Adrenal gland (tissue), 19 donors: ENCODE measurements at places on chromosomes 7 and 10.

GRCh38 chr7:107115762-107116540 lies 52.9 kb upstream of the HBP1 start:
- no peak for DNase-seq

DNA sequence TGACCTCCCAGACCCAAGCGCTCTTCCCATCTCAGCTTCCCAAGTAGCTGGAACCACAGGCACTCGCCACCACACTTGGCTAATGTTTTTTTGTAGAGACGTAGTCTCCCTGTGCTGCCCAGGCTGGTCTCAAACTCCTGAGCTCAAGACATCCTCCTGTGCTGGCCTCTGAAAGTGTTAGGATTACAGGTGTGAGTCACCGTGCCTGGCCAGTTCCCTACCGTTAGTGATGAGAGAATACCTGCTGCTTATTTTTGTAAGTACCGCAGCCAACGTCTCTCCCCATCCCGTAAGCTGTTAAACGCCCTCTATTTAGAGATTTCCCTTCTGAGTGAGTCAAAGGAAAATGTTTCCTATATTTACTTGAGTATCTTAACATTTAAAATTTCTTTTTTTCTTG lies 38.5 kb upstream of the PDLIM1 start:
- no peak for DNase-seq

GRCh38 chr10:70662362-70663220 lies 9.7 kb upstream of the ADAMTS14 start:
- no peak for DNase-seq

- DNase-seq, result no peak
Measured at GRCh38 chr10:5806745-5807144, 6.5 kb downstream of the GDI2 start.

GRCh38 chr7:149495785-149496641 lies 1.6 kb downstream of the ZNF746 start:
- DNase-seq, result peak; percentile 89

GRCh38 chr7:139108266-139109187 lies 993 bp downstream of the ZC3HAV1 start:
- DNase-seq, result peak; percentile 46

DNA sequence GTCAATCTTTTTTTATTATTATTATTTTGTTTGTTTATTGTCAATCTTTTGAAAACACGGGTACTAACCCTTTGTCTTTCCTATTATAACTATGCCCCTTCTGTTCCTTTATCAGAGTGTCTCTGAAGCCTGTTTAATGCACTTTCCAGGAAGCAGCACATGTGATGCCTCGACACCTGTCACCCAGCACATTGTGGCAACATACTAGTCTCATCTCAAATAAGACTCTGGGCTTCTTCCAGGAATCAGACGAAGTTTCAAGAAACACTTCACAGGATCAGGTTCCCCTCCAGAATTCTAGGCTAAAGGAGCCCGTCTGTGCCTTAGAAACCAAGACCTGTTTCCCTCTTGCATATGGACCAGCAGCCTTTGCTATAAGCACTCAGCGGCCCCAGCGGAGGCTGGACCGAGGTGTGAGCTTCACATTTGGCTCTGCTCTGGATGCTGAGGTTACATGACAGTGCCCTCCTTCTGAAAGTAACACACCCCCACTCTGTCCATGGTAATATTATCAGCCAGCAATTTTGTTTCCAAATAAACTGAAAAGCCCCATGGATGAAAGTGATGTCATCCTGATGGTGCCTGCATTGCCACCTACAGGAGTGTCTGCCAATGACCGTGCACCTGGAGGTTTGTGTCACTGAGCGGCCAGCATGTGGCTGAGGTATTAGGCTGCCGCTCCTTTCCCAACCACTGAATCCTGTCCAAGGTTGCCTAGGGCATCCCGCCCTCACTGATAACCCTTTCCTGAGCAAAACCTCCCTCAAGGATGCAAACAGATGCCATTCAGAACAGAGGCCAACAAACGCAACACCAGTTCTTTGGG lies 38.1 kb downstream of the MKI67 start:
- no peak for DNase-seq

DNA sequence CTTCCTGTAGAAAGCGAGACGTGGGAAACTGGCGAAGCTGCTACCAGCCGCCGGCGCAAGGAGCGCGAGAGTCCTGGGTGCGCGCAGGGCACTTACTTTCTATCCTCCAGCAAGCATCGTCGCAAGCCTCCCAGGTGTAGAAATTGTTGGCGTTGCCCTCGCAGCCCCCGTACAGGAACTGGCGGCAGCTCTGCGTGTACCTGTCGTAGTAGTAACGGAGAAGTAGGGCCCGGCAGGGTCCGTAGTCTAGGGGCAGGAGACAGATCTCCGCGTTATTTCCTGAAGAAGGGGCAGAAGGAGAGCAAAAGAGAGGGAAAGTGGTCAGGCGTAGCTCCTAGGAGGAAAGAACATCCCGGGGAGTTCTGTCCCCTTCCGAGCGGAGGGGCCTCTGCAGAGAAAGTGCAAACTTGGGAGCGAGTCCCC lies 501 bp downstream of the TFPI2 start:
- DNase-seq, result peak; percentile 23

- no peak for DNase-seq
Measured at GRCh38 chr7:123242467-123243092, 42.8 kb upstream of the SLC13A1 start.

GRCh38 chr7:44150966-44151941 lies 10.1 kb upstream of the MYL7 start:
- DNase-seq, result no peak
